ENCODE measurements at places on chromosomes 1 and 21.

- no peak for DNase-seq
Observed at GRCh38 chr21:34688145-34688544, 19.4 kb downstream of the CLIC6 start.

DNA sequence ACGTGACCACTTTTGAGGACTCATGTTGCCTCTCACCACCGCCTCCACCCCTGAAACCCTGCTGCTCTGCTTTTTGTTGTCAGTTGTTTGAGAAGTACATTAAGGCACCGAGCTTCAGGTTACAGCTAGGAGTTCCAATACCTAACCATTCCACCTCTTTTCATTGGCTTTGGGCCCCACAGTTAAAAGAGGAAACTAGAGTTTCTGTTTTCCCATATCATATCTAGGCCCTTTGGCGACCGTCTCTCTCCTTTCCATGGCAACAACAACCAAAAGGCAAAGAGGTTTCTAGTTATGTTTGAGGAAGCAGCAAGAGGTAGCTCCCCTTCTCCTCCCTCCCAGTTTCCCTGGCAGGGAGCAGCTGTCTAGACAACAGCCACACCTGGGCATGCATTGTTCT is 5.9 kb downstream of the ANKRD35 start:
- no peak for DNase-seq

DNA sequence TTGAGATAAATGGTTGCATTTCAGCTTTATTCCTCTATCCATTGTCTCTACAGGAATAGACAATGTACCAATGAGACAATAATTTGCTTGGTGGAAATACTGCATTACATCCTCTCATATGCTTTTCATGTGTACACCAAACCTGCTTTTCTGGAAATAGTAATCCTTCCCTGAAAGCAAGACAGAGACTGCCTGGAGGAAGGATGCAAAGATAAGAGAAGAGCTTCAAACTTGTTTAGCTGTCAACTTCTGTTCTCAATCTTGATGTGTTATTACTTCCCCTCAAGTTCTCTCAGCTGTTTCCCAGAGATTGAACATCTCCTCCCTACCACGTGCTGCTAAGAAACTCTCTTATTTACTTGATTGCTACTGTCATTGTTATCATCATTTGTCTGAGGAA is 1125.4 kb upstream of the TMPRSS15 start:
- no peak for DNase-seq

GRCh38 chr1:110547017-110547416 is 28.0 kb upstream of the KCNA10 start:
- DNase-seq: no peak

- DNase-seq: no peak
Observed at GRCh38 chr1:152855661-152856060, 4.1 kb upstream of the LCE7A start.

DNA sequence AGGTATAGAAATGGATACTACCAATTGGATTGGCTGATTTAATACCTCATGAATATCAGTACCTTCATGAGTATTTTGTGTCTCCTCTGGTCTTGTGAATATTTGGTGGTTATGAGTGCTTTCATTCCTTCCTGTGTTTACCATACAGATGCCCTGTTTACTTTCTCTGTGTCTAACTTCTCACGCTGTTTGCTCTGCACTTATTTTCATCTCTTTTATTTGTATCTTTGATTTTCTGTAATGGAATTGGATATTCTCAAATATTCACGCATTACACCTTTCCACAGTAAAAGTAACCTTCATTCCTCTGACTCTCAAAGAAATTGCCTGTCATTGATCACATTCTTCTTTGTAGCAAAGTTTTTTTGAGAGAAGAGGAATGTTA is 16.8 kb downstream of the CNST start:
- DNase-seq: no peak

DNA sequence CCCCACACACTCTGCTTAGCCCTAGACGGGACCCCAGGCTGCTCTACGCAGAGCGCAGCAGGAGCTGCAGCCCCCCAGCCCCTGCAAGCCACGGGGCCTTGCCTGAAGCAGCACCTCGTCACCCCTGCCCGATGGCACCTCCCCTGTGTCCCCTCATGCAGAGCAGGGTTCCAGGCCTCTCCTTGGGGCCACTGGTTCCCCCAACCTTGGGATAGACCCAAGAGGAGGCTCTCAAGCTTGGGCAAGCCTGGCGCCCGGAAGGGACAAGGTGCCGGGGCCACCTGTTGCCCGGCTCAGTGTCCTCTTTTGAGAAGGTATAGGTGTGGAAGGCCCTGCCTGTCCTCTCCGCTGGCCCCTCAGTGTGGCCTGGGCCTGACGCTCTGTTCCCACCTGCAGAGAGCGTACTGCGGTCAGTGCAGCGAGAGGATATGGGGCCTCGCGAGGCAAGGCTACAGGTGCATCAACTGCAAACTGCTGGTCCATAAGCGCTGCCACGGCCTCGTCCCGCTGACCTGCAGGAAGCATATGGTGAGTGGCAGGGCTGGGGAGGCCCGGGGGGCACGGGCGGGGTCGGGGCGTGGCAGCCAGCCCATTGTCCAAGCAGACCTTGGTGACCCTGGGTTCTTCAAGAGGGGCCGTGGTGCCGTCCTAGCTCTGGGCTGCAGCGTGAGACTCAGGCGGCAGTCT is 50.6 kb downstream of the FAAP20 start:
- DNase-seq: no peak

DNA sequence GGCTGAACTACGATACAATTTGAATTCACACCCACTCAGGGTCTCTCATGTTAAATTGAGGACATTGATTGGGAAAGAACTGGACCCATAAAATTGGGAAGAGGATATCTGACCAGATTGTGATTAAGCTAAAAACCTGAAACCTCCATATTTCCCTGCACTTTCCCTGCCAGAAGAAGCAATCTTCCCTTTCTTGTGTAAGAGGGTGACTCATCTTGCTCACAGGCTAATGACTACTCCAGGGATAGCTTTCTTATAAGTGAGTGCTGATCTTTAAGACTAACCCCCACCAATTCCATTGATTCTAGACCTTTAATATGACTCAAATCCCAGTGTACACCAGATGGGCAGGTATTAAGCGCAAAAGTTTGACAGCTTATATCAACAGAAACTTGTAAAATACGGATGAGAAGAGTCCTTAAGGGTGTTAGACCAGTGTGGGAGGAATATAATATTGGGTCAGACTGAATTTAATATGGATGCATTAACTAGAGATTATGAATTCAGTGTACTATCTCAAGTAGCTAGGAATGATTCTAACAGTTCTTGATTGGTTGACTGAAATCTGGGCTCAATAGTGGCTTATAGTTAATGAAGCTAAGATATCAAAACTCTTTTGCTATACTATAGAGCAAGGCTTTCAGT is 12.1 kb upstream of the SGIP1 start:
- DNase-seq: no peak

- no peak for DNase-seq
Observed at GRCh38 chr1:172239901-172240300, 180.6 kb upstream of the C1orf105 start.

- no peak for DNase-seq
Observed at GRCh38 chr1:54017979-54018378, at the start of gene LDLRAD1. LDLRAD1 (minus strand) TSS chr1:54018186; CDS start chr1:54018112, 74 bp downstream.

- no peak for DNase-seq
Observed at GRCh38 chr1:230935852-230936251, 42.8 kb downstream of the TTC13 start.

DNA sequence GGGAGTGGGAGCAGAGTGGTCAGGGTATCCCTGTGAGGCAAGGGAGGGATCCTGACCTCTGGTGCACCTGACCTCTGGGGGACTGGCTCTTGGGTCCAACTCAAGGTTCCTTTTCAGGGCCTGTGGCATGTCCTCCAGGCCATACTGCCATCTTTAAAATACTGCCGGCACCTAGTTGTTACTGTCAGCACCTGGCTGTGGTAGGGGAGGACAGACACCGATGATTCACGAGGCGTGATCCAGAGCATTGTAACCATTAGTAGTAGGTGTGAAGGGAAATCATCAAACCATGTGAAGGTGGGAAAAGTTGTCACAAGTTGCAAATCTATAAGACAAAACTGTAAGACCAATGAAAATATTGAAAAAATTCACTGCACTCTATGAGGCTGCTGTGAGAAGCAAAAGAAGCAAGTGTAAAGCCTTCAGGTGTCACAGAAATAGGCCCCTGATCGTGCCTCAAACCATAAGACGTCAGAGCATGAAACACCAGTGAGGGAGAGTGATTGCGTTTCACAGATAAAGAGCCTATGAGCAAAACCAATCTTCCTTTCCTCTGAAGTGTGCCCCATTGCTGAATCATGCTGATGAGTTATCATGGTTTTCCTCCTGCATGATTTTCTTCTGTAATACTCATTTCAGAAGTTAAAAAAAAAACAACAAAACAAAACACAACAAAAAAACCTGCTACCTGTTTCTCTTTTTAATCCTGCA is 55.3 kb downstream of the CDC7 start:
- peak; percentile 29 for DNase-seq

- no peak for DNase-seq
Observed at GRCh38 chr1:11653101-11653860, 948 bp downstream of the FBXO2 start.

DNA sequence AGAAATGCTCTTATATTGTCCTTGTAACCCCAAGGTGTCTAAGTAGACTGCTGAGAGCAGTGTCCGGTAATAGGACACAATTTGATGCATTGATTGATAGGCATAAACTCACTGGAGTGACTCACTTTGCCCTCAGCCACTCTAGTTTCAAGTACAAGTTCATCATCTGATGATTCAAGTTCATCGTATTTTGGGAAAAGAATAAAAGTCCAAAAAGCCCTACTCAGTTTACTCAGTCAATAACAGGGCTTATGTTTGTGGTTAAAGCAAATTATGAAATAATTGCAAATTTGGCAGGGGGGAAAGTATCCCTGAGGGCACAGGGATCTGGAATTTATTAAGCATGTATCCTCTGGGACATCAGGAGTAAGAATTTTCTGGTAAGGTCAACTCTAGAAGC is 7.6 kb upstream of the ATF3 start:
- DNase-seq: no peak

All from CD4-positive, alpha-beta T cell (primary cell).